Upper lobe of left lung (tissue), 6 donors: ENCODE measurements at places on chromosomes 13 and 19.

GRCh38 chr13:110957931-110958330 is 43.1 kb upstream of the ANKRD10 start:
- no peak for DNase-seq

GRCh38 chr13:109357751-109358471 is 428.5 kb downstream of the IRS2 start:
- no peak for DNase-seq

GRCh38 chr13:103895835-103896531 is 829.8 kb upstream of the SLC10A2 start:
- no peak for DNase-seq

DNA sequence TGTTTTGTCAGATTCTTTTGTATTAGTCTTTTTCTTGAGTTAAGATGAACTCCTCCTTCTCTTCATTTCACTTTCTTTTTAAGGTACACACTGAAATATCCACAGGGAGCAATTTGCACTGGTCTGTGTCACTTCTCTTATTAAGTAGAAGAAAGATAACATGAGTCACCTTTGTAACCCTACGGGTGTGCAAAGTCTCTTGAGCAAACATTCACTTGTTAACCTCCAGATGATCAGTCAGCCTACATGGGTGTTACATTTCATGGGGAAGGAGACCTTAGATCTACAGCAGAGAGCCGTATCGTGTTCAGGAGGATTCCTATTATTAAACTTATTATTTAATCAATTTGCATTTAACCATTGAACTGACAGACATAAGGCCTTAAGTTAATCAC is 5.1 kb downstream of the ZNF507 start:
- no peak for DNase-seq

DNA sequence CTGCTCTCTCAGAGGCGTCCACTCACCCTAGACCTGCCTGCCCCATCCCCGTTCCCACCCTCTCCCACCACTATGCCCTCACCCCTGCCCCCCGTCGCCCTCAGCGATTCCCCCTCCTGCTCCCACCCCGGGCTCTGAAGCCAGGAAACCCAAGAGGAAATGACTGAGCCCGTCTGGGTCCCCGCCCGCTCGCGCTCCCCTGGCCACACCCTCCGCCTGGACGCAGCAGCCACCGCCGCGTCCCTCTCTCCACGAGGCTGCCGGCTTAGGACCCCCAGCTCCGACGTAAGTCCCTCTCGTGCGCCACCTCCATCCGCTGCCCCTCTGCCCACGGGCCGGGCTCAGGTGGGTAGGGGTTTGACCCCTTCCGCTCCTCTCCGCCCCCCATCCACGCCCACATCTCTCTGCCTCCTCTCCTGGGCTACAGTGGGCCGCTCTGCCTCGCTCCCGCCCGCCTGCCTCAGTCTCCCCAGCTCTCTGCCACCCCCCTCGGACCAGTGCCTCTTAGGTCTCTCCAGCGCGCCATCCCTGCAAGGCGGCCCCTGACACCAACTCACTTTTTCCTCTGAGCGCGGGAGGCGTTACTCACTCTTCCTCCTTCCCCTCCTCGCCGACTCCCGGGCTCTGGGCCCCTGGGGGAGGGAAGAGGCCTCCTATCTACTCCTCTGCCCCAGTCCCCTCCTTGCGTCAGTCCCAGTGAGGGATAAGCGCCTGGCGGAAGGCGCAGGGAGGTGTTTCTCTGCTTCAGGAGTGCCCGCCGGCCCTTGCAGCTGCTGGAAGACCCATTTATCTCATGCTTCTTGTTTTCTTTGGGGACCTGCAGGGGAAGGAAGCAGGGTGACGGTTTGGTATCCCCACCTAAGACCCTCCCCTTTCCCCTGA is at the start of gene FXYD5:
TSS of gene FXYD5 (plus strand) at position 211 of the 882 bp plus-strand sequence. CDS start 816 bp downstream, outside the sequence.
- DNase-seq, result peak; percentile 92

DNA sequence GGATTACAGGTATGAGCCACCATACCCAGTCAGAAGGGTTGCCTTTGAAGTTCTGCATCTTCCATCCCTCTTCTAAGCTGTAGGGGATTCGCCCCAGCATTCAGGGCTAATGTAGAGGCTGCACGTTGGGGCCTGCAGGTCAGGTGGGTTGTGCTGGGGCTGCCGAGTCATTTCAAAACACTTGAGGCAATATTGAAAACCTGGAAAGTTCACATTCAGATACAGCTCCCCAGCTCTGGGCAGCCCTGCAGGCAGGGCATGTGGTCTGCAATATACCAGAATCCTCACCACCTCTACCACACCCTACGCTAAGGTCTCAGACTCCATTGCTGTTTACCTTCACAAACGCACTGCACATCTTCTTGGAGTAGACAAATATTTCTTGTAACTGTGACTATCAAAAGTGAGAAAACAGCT is 24.6 kb downstream of the CCNE1 start:
- DNase-seq, result no peak

DNA sequence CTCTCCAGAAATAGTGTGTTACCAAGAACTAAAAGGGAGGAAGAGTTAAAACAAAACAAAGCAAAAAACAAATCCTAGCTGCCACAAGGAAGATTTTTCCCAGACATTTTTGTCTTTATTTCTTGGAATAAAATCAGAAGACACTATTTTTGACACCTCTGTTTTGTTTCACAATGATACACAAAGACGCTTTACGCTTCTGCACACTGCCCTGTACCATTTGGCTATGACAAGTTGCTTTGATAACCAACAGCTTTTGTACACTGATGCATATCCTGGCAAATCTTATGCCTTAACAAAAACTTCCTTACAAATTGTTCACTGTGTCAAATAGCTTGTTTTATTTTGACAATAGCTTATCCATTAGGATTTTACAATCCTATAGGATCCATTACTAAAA is 103.5 kb upstream of the RAP2A start:
- DNase-seq, result no peak

DNA sequence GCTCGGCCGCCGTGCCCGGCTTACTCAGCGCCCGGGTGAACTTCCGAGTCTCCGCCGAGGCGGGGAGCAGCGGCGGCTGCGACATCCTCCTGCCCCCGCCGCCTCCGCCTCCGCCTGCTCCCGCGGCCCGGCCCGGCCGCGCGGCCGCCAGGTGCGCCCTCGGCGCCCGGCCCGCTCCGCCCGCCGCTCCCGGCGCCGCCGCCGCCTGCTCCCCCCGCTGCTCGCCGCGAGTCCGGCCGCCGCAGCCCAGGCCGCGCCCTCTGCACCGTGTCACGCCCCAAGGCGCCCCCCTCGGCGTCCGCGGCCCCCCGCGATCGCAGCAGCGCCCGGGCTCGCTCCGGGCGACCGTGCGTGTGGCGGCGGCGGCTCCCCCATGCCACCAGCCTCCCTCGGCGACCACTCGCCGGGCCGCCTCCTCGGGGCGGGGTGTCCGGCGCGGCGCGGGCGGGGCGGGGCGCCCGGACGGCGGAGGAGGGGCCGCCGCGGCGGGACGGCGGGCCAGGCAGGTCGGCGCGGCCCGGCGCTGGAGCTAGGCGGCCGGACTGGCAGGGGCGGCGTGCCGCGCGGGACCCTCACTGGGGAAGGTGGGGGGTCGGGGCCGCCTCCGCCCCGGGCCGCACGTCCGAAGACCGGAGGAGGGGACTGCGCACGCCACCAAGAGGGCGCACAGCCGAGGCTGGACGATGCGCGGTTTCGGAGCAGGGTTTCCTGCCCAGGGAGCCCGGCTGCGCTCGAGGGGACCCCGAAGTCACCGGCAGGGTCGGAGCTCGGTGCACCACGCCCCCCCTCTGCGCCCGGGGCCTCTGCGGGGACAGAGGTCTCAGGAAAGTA is 108.6 kb upstream of the DOCK9 start:
- DNase-seq, result peak; percentile 61

GRCh38 chr13:112469071-112469745 is 93.1 kb downstream of the SPACA7 start:
- no peak for DNase-seq

DNA sequence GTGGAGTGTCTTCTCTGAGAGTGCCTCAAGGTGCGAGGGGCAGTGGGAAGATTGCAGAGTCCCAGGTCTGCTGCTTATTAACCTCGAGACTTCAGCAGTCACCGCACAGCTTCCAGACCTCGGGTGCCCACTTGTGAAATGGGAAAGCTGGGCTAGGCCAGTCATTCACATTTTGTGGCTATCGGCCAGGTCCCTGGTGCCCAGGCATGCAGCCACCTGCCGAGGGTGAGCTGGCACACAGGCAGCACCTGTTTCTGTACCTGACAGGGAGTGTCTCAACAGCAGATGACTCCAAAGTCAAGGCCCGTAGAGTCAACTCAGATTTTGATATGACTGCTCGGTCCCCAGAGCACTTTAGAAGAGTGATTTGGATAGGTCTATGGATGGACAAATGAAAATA is 21.9 kb downstream of the UQCRFS1 start:
- DNase-seq, result no peak

DNA sequence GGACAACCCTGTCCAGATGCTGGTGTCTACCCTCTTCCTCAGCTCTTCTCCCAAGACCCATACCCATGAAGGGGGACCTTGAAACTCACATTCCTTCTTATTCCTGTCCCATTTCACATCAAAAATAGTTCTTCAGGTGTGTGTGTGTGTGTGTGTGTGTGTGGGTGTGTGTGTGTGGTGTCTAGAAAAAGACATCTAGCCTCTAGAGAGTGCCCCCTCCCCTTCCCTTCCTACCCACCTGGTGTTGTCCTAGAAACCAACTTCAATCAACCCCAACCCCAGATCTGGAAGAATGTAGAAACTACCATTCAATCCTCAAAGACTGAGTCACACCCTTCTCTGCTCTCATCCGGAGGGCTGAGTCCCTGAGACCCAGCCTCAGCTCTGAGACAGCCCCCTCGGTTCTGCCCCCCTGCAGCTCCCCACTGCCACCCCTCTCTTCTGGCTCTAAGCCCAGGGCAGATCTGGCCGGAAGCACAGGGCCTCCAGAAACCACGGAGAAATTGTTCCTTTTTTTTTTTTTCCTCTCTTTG is 3.5 kb downstream of the KCNN4 start:
- DNase-seq, result no peak

DNA sequence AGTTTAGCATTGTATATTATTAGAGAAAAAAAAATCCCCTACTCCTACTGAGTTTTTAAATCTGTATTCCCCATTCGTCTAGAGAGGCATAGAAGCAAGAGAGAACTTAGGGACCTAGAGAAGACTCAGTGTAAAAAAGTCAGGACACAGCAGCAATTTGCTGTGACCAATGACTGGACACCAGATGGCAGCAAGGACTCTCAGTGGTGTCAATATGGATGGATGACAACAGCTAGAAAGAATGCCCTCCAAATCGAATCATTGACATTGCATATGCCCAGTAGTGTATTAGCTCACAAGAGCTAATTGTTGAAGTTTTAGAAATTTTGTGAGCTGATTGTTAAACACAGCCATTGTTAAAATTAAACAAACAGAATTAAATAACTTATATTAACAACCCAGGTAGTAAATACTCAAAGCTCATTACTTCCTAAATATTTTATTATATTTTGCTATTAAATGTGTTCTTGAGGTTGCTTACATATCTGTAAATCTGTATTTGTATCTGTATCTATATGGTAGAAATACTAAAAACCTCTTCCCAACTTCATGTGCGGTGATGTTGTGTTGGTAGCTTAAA is 43.9 kb downstream of the SIAH3 start:
- DNase-seq, result no peak

- peak; percentile 53 for DNase-seq
Observed at GRCh38 chr19:10238172-10238783, 7.1 kb upstream of the S1PR2 start.

DNA sequence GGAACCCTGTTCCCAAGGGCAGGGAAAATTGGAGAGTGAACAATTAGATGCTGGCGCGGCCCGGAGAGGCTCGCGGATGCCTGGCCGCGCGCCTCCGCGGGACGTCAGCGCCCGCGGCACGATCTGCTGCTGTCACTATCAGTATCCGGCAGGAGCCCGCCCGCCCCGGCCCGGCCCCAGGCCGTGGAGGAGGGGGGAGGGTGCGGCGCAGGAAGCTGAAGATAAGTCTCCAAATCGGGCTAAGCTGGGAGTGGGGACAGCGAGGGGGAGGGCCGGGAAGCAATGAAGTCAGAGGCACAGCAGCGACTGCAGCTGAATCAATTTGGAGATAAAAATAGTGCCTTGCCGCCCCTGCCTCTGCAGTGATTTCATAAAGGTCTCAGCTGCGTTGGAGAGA is 441.5 kb upstream of the KLF12 start:
- DNase-seq, result peak; percentile 91
